ENCODE measurements at places on chromosomes 5 and 9. TPM values are rescaled to one million over a fixed set of nuclear protein-coding genes. Genes with fewer than 3 reads are reported as not detected.

DNA sequence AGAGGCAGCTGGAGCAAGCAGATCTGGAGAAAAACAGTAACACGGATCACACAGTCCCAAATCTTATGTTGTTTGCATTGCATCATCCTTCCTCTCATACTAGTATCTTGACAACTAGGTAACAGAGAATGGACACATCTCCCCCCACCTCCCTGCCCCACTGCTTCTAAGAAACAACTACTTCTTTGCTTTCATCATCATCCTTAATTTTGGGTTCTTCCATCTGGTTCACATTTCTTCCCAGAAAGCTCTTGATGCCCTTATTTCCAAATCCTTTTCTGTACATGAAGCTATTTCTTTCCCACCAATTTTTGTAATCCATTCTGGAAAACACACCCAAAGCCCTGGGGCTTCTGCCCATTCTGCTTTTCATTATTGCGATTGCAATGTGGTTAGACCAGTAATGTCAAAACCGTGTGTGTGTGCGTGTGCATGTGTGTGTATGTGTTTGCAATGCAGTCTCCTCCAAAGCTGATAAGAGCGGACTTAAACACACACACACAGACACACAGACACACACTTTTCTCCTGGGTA lies 254.7 kb upstream of the SLC30A5 start:
- DNase-seq = no peak
- peaks cover 21% of the 10 kb centered on the region for H3K4me1 ChIP-seq
- no peaks in the 10 kb centered on the region for H3K36me3 ChIP-seq

The TAL2 gene
- not detected for total RNA-seq

- H3K27ac ChIP-seq = no peak overlapping the region
- DNase-seq = no peak
- peaks cover 21% of the 10 kb centered on the region for H3K4me1 ChIP-seq
- no peaks in the 10 kb centered on the region for H3K36me3 ChIP-seq
- H3K27me3 ChIP-seq = no peaks in the 10 kb centered on the region
These were observed 50.1 kb downstream of the NUDT12 start for GRCh38 chr5:103512500-103512899.

GRCh38 chr9:112041536-112042243 lies 133.4 kb downstream of the SUSD1 start:
- peak overlapping the region; percentile 68 for H3K27ac ChIP-seq
- no peaks in the 10 kb centered on the region for H3K36me3 ChIP-seq
- H3K27me3 ChIP-seq = no peaks in the 10 kb centered on the region
- DNase-seq = peak; percentile 38
- H3K4me1 ChIP-seq = peaks cover 44% of the 10 kb centered on the region

The TTC1 gene
- total RNA-seq = 46.4 TPM

DNA sequence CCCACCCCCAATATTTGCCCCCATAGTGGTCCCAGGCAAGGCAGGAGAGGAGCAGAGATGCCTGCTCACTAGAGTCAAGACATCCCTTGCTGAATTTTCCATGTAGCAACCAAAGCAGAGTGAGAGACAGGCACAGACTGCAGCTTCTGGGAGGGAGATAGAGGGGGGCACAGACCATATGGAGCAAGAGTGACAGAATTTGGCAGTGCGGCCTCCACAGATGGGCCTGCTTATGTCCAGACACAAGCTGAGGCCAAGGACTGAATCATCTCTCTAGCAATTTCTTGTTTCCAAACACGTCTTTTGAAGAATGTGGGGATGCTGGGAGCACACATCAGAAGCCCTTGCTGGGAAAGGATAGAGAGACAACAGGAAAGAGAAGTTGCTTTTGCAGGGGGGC lies 53.0 kb upstream of the ALDH1B1 start:
- DNase-seq = no peak
- H3K27ac ChIP-seq = no peak overlapping the region
- H3K4me3 ChIP-seq = no peak overlapping the region
- no peaks in the 10 kb centered on the region for H3K36me3 ChIP-seq
- H3K27me3 ChIP-seq = peaks cover 22% of the 10 kb centered on the region

DNA sequence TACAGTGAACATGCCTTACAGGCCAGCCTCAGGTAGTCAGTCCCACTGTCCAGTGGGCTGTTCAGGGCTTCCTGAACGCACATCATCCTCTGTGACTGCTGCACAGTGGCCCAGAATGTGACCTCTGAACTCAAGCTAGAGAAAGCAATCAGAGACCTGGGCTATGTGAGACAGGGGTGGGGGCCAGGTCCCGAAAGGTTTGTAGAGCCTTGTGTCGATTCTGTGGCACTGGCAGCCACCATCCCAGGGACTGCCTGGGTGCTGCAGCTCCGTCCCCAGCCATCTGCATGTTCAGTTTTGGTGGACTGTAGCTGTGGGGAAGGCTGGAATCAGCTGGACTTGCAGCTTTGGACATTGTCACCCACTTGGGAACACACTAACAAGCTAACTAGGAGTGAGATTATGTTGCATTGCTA lies 47.7 kb downstream of the MVB12B start:
- DNase-seq = no peak
- no peak overlapping the region for H3K4me3 ChIP-seq
- H3K36me3 ChIP-seq = no peaks in the 10 kb centered on the region
- H3K4me1 ChIP-seq = peaks cover 57% of the 10 kb centered on the region
- no peak overlapping the region for H3K27ac ChIP-seq

Data from WTC11 (cell line).